Iris pigment epithelial cell (primary cell): ENCODE measurements at places on chromosomes 13 and 19.
A peak's percentile ranks its signal among the peaks of the same experiment; 100 is the strongest.

- no peak for DNase-seq
Measured at GRCh38 chr13:43431290-43431716, 355.5 kb downstream of the ENOX1 start.

- no peak for DNase-seq
Measured at GRCh38 chr13:99870541-99870940, 101.0 kb downstream of the ZIC5 start.

DNA sequence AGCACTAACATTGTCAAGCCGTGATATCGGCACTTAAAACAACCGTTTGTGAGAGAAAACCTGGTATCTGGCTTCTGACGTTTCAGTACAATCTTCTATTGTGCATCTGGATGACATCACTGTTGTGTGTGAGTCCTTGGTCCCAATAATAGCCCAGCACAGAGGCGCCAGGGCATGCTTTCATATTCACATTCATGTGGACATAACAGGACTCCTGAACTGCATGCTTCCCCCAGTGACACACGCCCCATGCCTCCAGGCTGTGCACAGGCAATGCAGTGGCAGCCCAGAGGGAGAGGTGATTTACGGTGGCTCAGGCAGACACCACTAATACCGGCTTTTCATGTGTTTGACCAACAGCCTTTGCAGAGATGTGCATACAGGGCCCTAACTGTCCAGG lies 58.1 kb downstream of the MRPL57 start:
- DNase-seq: no peak

DNA sequence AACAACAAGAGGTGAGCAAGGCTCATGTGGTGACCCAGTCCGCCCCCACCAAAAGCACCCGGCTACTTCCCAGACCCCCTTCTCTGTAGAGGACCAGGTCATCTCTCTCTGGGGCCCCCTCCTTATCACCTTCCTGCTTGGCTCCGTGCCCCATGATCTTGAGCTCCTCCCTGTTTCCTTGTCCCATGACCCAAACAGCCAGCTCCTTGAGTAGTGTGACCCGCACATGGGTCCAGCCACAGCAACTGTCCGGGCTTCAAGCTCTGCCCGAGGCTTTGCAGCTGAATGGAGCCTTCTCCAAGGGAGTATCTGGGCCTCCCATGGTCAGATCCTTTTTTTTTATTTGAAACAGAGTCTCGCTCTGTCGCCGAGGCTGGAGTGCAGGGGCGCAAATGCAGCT lies 61.8 kb downstream of the MYO9B start:
- no peak for DNase-seq

DNA sequence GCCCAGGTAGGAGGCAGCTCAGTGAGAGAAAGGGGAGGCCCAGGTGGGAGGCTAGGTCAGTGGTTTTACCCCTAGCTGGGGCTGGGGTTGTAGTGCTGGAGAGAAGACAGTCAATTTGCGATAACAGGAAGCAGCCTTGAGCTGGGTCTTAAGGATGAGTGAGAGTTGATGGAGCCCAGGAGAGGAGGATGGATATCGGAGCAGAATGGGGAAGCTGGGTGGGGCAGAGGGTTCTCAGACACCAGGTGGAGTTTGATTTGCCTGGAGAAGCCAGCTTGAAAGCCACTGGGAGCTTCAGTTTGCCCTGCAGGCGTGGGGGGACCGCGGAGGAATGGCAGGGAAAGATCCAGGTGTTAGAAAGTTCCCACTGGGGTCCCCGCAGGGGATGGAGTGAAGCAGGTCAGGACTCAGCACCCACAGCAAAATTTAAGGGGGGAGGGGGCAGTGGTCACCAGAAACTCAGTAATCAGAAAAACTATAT lies 836 bp upstream of the CDC42EP5 start:
- no peak for DNase-seq

- peak; percentile 89 for DNase-seq
Measured at GRCh38 chr13:46369506-46370277, 17.4 kb downstream of the RUBCNL start.
